ELF-1 (cell line): ENCODE measurements at places on chromosomes 11 and 22.
A peak's percentile ranks its signal among the peaks of the same experiment; 100 is the strongest.

- peak; percentile 72 for DNase-seq
Measured at GRCh38 chr22:48782811-48783511, 1044.7 kb downstream of the BRD1 start.

- DNase-seq: peak; percentile 82
Measured at GRCh38 chr22:46827136-46827780, 64.8 kb downstream of the TBC1D22A start.

GRCh38 chr11:15825976-15826650, 530.2 kb downstream of the SOX6 start:
- DNase-seq: peak; percentile 25

GRCh38 chr22:43147821-43148220, 3.5 kb upstream of the TSPO start:
- no peak for DNase-seq

GRCh38 chr11:55652560-55652959, 4.4 kb downstream of the OR4S2 start:
- no peak for DNase-seq

GRCh38 chr22:29948385-29948769, 65.4 kb downstream of the MTMR3 start:
- DNase-seq: no peak

- peak; percentile 35 for DNase-seq
Measured at GRCh38 chr11:112844517-112844916, 116.7 kb upstream of the NCAM1 start.

GRCh38 chr22:40660730-40661129, 18.6 kb upstream of the MCHR1 start:
- DNase-seq: no peak
